GM04503 (cell line): ENCODE measurements at places on chromosomes 3 and 15.

- no peak for DNase-seq
These were observed 18.4 kb downstream of the CA12 start for GRCh38 chr15:63363292-63363691.

GRCh38 chr15:65783872-65784271 lies 8.2 kb downstream of the DENND4A start:
- no peak for DNase-seq

GRCh38 chr3:134066158-134066541 lies 36.4 kb upstream of the SLCO2A1 start:
- no peak for DNase-seq

DNA sequence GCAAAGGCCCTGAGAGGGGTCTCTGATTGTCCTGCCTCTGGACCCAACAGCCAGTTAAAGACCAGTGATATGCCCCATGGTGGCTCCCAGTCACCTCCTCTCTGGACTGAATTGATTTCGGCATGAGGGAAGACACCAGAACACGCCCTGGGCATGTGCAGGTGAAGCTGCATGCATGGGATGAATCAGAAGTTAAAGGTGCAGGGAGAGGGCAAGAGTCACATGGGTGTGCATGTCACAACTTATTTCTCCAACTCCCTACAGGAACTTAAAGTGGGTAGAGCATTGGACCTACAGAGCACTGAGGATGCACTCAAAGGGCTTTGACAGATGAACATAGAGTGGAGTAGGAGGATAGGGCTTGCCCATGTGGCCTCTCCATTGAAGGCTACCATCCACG lies 16.9 kb upstream of the RHCG start:
- DNase-seq: no peak

GRCh38 chr3:160588023-160588422 lies 22.7 kb upstream of the KPNA4 start:
- DNase-seq: no peak

- no peak for DNase-seq
These were observed 62.6 kb upstream of the ATP11B start for GRCh38 chr3:182730675-182731042.

DNA sequence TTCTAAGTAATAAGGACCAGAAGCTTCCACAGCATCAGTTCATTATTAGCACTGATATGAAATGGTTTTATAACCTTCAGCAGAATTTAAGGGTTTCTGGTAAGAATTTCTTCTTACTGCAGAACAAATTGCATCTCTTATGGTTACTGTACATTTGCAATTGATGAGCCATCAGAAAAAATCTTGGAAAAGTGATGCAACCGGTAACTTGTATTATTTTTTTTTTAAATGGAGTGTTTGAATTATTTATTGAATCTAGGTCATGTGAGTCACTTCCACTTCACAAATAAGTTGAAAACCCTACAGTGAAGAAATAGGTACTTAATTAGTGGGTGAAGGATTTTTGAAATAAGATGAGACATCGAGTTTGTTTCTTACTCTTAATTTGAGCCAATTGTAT lies 786.0 kb downstream of the TUSC7 start:
- DNase-seq: no peak

GRCh38 chr15:101086394-101087171 lies 165.3 kb downstream of the CHSY1 start:
- no peak for DNase-seq

DNA sequence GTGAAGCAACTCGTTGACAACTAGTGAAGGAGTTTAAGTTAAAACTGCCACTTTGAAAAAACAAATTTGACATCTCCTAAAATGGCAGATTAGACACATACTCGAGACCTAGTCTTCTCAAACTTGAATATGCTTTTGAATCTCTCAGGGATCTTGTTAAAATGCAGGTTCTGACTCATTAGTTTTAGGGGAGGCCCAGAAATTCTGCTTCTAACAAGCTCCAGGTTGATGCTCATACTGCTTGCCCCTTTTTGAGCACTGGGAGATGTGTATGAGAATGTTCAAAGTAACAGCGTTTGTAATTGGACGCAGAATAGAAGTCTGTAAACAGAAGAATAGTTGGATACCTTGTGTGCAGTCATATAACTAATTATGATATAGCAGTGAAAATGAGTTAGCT lies 1.6 kb downstream of the C3orf38 start:
- DNase-seq: no peak

DNA sequence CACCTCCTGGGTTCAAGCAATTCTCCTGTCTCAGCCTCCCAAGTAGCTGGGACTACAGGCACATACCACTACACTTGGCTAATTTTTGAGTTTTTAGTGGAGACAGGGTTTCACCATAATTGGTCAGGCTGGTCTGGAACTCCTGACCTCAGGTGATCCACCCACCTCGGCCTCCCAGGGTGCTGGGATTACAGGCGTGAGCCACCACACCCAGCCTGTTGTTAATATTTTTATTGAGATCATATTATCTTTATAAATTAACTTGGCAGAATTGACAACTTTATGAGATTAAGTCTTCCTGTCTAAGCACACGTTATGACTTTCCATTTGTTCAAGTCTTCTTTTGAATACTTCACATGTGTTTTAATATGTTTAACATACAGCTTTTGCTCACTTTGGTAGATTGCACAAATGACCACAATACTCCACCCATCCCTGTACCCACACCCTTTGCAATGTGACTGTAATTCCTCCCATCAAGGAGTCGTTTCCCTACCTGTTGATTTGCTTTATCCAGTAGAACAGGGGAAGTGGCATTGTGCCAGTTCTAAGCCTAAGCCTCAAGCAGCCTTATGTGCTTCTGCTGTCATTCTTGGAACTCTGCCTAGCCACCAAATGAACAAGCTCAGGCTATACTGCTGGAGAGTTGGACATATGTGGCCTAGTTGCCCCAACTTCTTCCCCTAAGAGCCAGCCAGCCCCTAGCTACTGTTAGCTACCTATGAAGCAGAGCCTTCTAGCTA lies 8.2 kb downstream of the XYLB start:
- DNase-seq: no peak

DNA sequence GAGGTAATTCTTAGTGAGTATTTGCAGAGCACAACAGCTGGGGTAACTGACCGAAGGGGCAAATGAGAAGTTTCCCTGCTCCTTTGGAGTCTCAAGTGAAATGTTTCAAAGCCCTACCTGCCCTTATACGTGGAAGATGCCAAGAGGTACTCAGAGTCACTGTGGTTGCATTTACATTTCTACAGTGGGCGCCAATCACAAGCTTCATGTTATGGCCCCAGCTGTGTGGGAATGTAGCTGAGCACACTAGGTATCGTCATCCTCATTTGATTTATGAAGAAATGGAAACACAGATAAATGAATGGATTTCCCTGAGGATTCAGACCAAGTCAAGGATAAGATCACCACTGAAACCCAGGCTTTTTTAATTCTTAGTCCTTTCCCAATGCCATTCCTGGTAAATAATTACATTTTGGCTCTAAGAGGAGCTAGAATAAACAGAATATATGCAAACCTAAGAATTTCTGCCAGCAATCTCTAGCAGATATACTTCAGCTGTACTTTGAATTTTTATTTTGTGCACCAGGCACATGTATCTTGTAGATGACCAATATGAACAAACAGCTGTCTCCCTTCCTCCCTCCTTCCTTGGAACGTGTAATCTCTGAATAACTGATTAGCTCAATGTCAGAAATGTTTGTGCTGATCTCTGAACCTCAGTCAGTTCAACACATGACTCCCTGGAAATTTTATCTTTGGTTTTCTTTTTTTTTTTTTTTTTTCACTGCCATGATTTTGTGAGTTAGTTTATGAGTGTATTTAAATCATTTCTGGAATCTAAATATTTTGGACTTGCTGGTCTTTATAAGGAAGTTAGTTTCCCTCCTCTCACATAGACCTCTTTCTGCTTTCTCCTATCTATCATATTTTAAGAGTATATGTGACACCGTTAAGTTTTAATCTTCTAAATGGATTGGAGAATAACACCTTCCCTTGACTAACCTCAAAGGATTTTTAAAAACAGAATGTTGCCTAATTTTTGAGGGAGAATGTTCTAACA lies 69.2 kb downstream of the MAP2K5 start:
- DNase-seq: no peak

GRCh38 chr3:141106842-141107241 lies 55.7 kb downstream of the SPSB4 start:
- DNase-seq: no peak

- DNase-seq: no peak
These were observed 113.8 kb upstream of the RAD18 start for GRCh38 chr3:9077029-9077428.

DNA sequence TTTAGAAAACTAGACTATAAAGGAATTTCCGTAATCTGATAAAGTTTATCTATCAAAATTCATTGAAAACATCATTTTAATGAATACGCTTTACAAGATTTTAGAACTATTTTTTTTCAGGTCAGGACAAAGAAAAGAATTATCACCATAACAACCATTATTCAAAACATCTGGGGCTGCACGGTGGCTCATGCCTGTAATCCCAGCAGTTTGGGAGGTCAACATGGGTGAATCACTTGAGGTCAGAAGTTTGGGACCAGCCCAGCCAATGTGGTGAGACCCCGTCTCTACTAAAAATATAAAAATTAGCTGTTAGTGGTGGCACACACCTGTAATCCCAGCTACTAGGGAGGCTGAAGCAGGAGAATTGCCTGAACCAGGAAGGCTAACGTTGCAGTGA lies 260.4 kb downstream of the WNT5A start:
- DNase-seq: no peak

DNA sequence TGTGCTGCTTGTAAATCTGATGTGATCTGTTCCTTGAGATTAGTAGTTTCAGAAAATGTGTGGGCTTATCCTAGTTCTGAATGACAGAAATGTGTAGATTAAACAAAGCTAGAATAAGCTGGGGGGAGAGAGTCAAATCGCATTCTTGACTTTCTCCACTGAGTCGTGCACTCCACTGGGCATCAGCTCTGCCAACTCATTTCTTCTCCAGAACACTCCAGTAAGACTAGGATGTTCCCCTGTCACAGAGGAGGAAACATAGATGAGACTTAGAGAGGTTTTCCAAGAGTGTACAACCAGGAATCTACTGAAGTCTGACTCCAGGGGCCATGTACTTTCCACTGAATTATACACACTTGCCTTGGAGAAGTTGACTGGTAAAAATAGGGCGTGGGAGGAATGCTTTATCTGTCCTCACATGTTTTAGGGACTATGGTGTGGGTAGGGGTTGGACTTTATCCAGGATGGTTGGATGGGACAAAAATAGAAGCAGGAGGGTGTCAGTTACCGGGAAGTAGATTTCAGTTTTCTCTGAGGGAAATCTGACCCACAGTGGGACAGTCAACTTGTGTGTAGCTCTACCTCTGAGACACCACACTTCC lies 298.2 kb downstream of the UBE2E2 start:
- DNase-seq: no peak

- no peak for DNase-seq
These were observed 44.9 kb upstream of the PARP14 start for GRCh38 chr3:122635789-122636188.

- DNase-seq: no peak
These were observed 20.6 kb upstream of the TRAK1 start for GRCh38 chr3:42070524-42070923.

DNA sequence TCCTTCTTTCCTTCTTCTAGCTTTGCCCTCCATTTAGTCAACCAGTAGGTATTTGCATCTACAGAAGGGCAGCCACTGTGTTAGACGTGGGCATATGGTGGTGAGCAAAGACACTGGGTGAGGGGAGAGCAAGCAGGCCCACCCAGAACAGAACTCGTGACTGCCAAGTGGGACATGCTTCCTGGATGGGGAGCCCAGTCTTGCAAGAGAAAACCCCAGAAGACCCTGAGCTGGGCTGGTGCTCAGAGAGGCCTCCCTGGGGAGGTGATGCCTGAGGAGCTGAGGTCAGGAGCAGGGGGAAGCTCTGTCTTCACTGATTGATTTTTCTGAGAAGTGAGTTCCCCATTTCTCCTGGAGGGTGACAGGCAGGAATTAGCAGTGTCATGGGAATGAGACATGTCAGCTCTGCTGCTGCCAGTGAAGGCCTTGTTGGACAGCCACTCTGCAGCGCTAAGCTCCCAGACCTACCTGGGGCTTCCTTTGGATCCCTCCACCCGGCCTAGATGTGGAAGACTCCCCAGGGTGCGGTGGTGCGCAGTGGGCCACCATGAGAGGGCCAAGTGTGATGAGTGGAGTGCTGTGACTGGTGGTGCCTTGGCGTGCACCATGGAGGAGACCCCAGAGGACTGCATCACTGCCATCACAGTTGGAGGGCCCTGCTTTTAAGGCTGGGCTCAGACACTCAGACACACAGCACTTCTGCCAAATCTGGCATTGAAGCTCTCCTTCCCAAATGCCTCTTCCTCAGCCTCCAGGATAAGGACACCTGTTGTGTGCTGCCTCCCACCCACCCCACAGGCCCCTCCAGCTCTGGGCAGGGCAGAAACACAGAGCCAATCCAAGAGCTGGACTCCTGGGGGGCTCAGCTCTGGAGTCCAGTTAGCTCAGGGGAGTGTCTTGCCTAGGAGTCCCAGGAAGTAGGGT lies 40.0 kb upstream of the TOPBP1 start:
- DNase-seq: no peak

- DNase-seq: no peak
These were observed 384.2 kb downstream of the CGGBP1 start for GRCh38 chr3:87674397-87675161.
